ENCODE measurements at places on chromosomes 2 and 18.

- no peak for DNase-seq
These were observed 66.0 kb upstream of the CCDC85A start for GRCh38 chr2:56117764-56118163.

DNA sequence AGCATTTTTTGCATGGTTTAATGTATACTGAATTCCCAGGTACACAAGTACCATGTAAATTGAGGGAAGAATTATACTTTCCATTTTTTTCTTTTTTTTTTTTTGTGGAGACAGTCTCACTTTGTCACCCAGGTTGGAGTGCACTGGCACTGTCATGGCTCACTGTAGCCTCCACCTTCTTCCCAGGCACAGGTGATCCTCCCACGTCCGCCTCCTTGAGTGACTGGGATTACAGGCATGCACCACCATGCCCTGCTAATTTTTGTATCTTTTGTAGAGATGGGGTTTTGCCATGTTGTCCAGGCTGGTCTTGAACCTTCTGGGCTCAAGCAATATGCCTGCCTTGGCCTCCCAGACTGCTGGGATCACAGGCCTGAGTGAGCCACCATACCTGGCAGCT is 3.8 kb downstream of the HSPE1 start:
- no peak for DNase-seq

GRCh38 chr2:126220331-126220730 is 435.6 kb upstream of the GYPC start:
- no peak for DNase-seq

- DNase-seq = peak; percentile 15
These were observed 4.8 kb upstream of the RNF138 start for GRCh38 chr18:32086881-32087280.

Measured in CD4-positive, alpha-beta T cell treated with Interferon gamma for 1 hour (primary cell).